ENCODE measurements at places on chromosomes 12 and 14. TPM values are rescaled to one million over a fixed set of nuclear protein-coding genes. Genes with fewer than 3 reads are reported as not detected.

DNA sequence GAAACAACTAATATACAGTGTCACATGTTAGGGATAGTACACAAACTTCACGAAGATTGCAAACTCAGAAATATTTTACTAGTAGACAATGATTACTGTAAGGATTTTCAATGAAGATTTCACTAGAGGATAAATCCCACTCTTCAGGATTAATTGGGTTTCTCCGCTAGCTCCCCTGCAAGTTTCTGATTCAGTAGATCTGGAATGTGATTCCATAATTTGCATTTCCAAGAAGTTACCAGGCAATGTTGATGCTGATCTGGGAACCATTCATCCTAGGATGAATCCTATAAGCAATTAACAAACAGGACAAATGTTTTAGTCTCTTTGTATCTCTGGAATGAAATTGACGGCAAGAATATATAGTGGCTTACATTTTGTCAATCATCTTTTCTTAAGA lies 272.4 kb downstream of the ALX1 start:
- DNase-seq, result no peak

The MOAP1 gene
- 41.8 TPM for total RNA-seq

- no peak for DNase-seq
Observed at GRCh38 chr12:44258246-44258645, 422.4 kb downstream of the TMEM117 start.

GRCh38 chr14:23327947-23328744 lies 6.9 kb downstream of the PABPN1 start:
- DNase-seq, result peak; percentile 89

The STON2 gene
- 13.0 TPM for total RNA-seq

GRCh38 chr14:67018720-67019119 lies 170.5 kb upstream of the GARIN2 start:
- no peak for DNase-seq

- peak; percentile 94 for DNase-seq
Observed at GRCh38 chr12:47820631-47821345, 1.1 kb upstream of the HDAC7 start.

The TEX52 gene
- not detected for total RNA-seq

- DNase-seq, result no peak
Observed at GRCh38 chr14:23696701-23697239, 60.6 kb downstream of the DHRS2 start.

GRCh38 chr14:56585461-56586084 lies 6.0 kb downstream of the TMEM260 start:
- DNase-seq, result no peak

The CLEC4D gene
- not detected for total RNA-seq

DNA sequence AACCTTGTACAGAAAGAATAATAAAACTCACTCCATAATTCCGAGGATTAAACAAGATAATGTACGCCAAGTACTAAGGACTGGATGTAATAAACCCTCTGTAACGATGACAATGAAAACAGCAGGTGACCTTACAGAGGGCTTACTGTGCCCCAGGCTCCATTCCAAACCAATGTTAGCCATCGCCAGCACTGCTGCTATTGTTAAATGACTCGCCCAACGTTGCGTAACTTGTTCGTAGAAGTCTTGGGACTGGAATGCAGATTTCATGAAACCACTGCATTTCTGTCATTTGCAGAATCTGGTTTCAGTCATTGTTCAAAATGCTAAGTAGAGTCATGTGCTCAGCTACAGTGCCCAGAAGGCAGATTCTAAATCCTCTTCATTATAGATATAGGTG lies 728 bp upstream of the STON2 start:
- peak; percentile 42 for DNase-seq

- no peak for DNase-seq
Observed at GRCh38 chr12:114809097-114809496, 125.1 kb upstream of the TBX3 start.

DNA sequence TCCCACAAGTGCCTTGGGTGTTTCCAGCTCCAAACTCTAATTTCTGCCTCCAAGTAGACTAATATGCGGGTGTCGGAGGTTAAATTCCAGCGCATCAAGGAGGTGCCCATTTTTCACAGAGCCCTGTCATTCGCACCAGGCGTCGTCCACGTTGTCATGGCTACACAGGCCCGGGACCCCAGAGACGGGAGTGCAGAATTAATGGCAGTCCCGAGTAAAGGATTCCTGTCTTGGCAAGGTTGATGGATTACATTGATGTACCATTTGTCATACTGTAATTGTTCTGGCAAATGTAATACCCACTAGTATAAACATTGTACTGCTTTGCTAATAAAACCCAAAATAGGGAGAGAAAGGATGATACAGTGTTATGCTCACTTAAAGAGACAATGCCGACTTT lies 222.9 kb upstream of the MYL2 start:
- DNase-seq, result no peak

- DNase-seq, result no peak
Observed at GRCh38 chr12:50621399-50622300, 116.9 kb downstream of the DIP2B start.

DNA sequence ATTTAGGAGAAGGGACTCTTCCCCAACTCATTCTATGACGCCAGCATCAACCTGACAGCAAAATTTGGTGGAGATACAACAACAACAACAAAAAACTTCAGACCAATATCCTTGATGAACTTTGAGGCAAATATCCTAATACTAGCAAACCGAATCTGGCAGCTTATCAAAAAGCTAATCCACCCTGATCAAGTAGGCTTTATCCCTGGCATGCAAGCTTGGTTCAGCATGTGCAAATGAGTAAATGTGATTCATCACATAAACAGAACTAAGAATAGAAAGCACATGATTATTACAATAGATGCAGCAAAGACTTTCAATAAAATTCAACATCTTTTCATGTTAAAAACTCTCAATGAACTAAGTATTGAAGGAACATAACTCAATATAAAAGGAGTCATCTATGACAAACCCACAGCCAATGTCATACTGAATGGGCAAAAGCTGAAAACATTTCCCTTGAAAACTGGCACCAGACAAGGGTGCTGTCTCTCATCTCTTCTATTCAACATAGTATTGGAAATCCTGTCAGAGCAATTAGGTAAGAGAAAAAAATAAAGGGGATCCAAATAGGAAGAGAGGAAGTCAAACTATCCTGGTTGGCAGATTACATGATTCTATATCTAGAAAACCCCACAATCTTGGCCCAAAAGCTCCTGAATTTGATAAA lies 233.3 kb downstream of the CCDC59 start:
- DNase-seq, result no peak

GRCh38 chr12:110436231-110436630 lies 13.9 kb downstream of the ARPC3 start:
- no peak for DNase-seq

- DNase-seq, result no peak
Observed at GRCh38 chr14:59123531-59123930, 64.9 kb upstream of the DAAM1 start.

The ASCL1 gene
- total RNA-seq, result not detected

Data from adrenal gland (tissue), 19 donors.